ENCODE measurements at places on chromosomes 6 and 20.
A peak's percentile ranks its signal among the peaks of the same experiment; 100 is the strongest.

GRCh38 chr20:1897965-1898464 is 2.8 kb downstream of the SIRPA start:
- peak; percentile 63 for DNase-seq

GRCh38 chr6:12233693-12234571 is 56.2 kb upstream of the EDN1 start:
- DNase-seq = peak; percentile 15

GRCh38 chr6:99592900-99593299 is 13.7 kb upstream of the PRDM13 start:
- DNase-seq = no peak

GRCh38 chr6:105995391-105995865 is 90.7 kb upstream of the PRDM1 start:
- DNase-seq = no peak

GRCh38 chr20:43507150-43508080 is at the start of gene L3MBTL1:
Gene L3MBTL1 (plus strand): TSS chr20:43507697. CDS start chr20:43513504, 5,807 bp downstream.
- peak; percentile 20 for DNase-seq

GRCh38 chr6:30238178-30238795 is 25.1 kb upstream of the TRIM26 start:
- no peak for DNase-seq

DNA sequence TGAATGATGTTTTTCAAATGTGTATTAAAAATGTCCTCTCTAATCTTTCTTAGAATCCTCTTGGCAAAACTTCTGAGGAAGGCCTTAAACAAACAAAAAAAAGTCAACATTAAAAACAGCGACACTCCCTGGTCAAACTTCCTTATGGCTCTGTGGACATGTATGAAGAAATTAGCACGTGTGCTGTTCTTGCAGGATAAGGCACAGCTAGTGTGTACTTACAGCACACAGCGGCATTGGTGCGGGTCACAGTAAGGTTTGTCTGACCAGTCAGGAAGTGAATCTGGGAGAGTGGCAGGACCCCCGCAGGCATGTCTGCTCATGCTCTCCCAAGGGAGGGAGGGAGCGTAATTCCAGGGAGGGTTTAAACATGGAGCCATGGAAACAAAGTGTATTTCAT is 38.8 kb downstream of the SLC22A1 start:
- no peak for DNase-seq

- DNase-seq = no peak
These were observed 3.4 kb downstream of the PRDM13 start for GRCh38 chr6:99609905-99610489.

- no peak for DNase-seq
These were observed 82.5 kb downstream of the B3GAT2 start for GRCh38 chr6:70874181-70874913.

DNA sequence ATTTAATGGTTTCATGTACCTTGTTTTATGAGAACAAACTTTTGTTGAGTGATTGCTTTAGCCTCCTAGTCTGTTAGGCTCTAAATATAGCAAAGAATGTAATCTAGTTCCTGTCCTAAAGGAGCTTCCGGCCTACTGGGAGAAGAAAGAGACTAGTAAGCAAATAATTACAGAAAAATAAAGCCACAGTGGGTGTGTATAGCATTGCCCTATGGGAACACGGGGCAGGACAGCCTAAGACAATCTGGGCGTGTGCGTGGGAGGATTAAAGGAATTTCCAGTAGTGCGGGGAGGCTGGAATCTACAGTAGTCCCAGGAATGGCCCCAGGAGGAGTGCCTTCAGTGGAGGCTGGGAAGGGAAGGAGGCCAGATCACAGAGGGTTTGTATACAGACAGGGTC is 98.1 kb upstream of the AKAP12 start:
- no peak for DNase-seq

- no peak for DNase-seq
These were observed 188.8 kb downstream of the BACH2 start for GRCh38 chr6:90107771-90108282.

DNA sequence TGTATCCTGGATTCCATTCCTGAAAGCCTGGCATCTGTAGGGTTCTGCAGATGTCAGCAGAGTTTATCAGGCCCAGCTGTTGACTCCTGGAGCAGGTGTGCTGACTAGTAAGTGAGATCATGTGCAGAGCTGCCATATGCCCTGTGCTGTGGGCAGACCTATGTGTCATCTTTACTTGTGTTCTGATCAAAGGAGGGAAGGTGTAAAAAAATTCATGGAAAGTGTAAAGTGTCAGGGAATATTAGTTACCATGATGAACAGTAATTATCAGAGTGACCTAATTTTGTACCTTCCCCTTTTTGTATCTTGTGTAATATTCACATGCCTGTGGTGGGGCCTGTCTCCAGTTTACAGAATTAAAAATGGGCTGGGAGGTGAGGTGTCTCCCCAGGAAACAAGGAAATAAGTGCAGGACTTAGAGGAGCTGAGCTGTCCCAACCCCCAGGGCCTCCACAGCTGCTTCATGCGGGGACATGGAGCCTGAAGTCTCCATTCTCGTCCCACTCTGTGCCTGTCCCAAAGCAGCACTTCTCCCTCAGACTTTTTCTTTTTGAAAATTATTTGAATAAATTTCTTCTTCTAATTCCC is 148.2 kb upstream of the GGTLC1 start:
- DNase-seq = no peak

DNA sequence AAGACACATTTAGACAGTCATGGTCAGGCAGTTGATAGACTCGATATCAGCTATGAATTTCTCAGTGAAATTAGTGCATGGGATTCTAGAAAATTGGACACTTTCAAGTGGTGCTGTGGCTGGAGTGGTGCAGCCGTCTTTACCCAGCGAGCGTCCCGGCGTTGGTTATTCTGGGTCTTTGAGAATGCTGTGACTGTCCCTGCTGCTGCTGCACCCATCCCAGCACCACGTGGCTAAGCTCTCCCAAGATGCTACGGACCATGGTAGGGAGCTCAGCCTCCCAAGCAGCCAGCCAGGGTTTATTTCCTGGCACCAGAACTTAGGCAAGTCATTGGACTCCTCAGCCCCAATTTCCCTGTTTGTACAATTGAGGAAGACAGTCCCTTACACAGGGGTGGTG is 147.2 kb upstream of the RPS6KA2 start:
- no peak for DNase-seq

GRCh38 chr6:10420546-10421157 is 5.8 kb upstream of the TFAP2A start:
- no peak for DNase-seq

- DNase-seq = no peak
These were observed 104.3 kb downstream of the AHI1 start for GRCh38 chr6:135393289-135393688.

GRCh38 chr6:143578054-143578453 is 66.5 kb upstream of the FUCA2 start:
- no peak for DNase-seq

DNA sequence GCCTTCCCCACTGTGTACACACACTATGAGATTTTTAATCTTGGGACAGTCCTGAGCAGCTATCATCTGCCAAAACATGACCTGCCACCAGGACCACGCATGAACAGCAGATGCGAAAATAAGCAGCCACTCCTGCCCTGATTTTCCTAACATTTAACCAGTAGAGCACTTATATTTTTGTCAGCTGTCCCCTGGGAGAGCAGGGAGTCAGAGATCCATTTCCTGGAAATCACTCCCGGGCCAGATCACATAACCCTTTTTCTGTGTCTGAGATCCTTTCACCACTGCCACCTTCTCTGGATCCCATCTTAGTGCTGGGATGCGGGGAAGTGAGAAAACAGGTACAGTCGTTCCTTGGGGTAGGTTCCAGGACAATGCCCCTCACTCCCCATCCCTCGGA is 5.7 kb downstream of the SDCBP2 start:
- no peak for DNase-seq

DNA sequence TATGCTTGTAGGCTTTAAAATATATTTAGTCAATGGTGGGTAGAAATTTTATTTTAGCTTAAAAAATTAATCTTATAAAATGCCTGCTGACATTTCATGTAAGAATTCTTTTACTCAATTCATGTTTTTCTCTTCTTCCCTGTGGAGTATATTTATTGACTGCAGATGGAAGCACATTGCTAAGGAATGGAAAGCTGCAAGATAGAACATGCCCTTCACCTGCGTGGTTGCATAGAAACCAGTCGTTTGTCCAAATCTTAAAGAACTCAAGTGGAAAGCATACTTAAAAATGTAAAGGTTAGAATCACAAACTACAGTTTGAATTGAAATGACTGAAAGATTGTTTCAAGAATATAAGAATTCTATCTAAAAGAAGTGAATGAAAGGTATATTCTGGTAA is 30.7 kb downstream of the C6orf163 start:
- no peak for DNase-seq

GRCh38 chr6:49639177-49639817 is 2.7 kb upstream of the RHAG start:
- no peak for DNase-seq

GRCh38 chr6:15152700-15153099 is 93.2 kb upstream of the JARID2 start:
- DNase-seq = no peak

GRCh38 chr20:60695226-60696000 is 556.6 kb upstream of the CDH4 start:
- no peak for DNase-seq

- DNase-seq = no peak
These were observed 119.4 kb downstream of the NCOA3 start for GRCh38 chr20:47620808-47621805.

Measured in activated B cell treated with CpG ODN at 0.5 μM for 24 hours (primary cell).